ENCODE measurements at places on chromosomes 1 and 21.
A peak's percentile ranks its signal among the peaks of the same experiment; 100 is the strongest.

- no peak for DNase-seq
Observed at GRCh38 chr21:37886726-37887299, 29.4 kb downstream of the KCNJ6 start.

GRCh38 chr21:36854391-36854790 lies 112.1 kb downstream of the HLCS start:
- peak; percentile 10 for DNase-seq

GRCh38 chr1:202351725-202352124 lies 3.2 kb downstream of the PPP1R12B start:
- DNase-seq = no peak

GRCh38 chr1:236699366-236699765 lies 13.1 kb downstream of the ACTN2 start:
- no peak for DNase-seq

- no peak for DNase-seq
Observed at GRCh38 chr1:56301791-56302190, 277.6 kb downstream of the PLPP3 start.

DNA sequence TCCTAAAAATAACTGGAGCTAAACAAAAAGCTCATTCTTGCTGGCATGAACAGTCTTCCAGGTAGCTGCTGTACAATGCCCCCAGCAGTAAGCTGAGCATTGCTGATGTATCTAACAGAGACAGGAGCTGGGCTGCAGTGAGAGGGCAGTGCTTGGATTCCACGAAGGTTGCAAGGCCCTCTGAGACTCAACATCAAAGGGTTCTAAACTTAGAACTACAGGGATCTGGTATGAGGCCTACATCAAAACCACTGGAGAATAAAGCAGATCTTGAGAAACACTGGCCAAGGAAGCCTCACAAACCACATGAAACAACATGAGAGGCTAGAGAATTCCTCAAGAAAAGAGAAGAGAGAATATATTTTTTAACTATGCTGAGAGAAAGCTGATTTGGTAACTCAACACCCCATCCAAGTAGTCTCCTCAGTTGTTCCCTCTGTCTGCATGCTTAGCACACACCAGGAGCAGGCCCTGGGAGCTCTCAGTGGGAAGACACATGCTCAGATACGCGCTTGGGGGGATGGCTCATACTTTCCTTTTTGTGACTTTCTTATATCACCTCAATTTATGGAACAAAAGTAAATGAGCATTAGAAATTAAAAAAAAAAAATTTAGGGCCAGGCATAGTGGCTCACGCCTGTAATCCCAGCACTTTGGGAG lies 27.7 kb downstream of the DSTYK start:
- DNase-seq = no peak

Measured in CD4-positive, alpha-beta T cell treated with Interferon alpha-2 for 1 hour (primary cell).